ENCODE measurements at places on chromosomes 6 and 20.
A peak's percentile ranks its signal among the peaks of the same experiment; 100 is the strongest.

- DNase-seq: no peak
Observed at GRCh38 chr20:23391707-23392310, 29.5 kb downstream of the NAPB start.

- no peak for DNase-seq
Observed at GRCh38 chr6:7119272-7119801, 11.6 kb downstream of the RREB1 start.

GRCh38 chr6:170063851-170064602 is 226.9 kb downstream of the DLL1 start:
- DNase-seq: no peak

- no peak for DNase-seq
Observed at GRCh38 chr20:48502758-48503157, 325.0 kb downstream of the PREX1 start.

GRCh38 chr6:82843291-82843885 is 222.3 kb downstream of the UBE3D start:
- no peak for DNase-seq

GRCh38 chr6:39312912-39313525 is 1.2 kb downstream of the KCNK17 start:
- no peak for DNase-seq

- no peak for DNase-seq
Observed at GRCh38 chr6:30171677-30172471, 8.5 kb downstream of the TRIM15 start.

DNA sequence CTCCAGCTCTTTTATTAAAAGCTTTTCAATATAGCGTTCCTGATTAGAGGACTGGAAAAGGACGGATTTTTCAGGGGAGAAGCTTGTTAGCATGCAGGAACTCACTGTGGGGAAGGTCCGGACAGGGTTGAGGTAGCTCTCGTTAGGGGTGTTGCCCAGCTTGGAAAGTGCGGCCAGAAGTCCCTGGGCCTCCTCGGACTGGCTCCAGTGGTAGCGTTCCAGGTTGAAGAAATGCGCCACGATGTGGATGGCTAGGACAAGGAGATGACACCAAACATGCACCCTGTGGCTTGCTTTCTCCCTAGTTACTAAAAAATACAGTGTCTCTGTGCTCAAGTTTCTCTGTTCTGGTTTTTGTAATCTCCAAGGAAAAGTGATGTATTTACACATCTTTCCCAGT is 12.5 kb downstream of the NOX3 start:
- DNase-seq: no peak

- DNase-seq: peak; percentile 84
Observed at GRCh38 chr6:157912326-157912725, 69.3 kb upstream of the SYNJ2 start.

DNA sequence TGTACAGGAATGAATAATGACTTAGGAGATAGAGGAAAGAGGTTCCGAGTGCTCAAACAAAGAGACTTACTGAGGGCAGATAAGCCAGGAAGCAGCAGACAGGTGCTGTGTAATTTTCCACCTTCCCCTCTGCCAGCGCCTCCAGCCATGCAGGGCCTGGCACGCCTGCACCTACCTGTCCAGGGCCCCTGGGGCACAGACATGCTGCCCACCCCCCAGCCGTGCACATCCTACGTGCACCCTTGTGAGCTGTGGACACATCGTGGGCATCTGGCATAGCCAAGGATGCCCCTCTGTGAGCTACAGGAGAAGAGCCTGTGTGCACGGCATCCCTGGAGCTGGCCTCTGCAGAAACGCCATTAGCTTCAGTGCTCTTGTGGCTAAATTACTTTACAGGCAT is 7.1 kb upstream of the SMOC2 start:
- no peak for DNase-seq

DNA sequence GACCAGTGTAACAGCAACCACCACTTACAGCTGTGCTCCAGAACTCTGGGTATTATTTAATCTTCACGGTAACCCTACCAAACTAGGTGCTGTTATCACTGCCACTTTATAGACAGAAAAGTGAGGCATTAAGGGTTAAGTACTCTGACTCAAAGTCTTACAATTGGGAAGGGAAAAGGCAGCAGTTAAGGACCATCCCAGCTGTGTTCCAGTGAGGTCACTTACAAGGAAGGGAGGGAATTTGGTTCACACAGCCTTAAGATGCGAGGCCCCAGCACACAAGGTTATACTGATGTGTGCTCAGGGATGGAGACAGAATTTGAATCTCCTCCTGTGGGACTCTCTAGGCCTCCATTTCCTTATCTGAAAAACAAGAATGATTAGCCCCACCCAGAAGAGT is 46.7 kb downstream of the TRERF1 start:
- peak; percentile 42 for DNase-seq

All from stromal cell of bone marrow (primary cell).